ENCODE measurements at places on chromosomes 1 and 21.

GRCh38 chr21:42503711-42504110, 7.7 kb upstream of the RSPH1 start:
- DNase-seq: no peak

DNA sequence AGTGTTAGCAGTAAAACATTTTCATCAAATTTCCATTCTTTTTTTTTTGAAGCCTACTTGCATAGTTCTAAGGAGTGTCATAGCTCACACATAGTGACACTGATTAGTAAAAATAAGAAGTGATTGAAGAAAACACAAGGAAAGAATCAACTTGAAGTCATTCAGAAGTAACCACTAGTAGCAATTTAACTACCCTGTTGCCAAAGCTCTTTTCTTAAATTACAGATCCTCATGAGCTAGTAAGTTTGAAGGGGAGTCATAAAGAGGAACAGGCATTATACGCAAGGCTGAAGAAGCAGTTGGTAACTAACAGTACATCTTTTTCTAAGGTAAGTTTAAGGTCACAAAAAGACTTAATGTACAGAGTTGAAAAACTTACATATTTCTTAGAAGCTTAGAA, 332.2 kb downstream of the CHRM3 start:
- no peak for DNase-seq

GRCh38 chr1:46490406-46490655, 695 bp downstream of the DMBX1 start:
- DNase-seq: no peak

- no peak for DNase-seq
Measured at GRCh38 chr1:22296701-22297591, 154.0 kb upstream of the WNT4 start.
